Activated T-cell treated with anti-CD3 and anti-CD28 coated beads, Interleukin-2, amount 50 U/mL, for 72 hours (primary cell): ENCODE measurements at places on chromosomes 2 and 18. TPM values are rescaled to one million over a fixed set of nuclear protein-coding genes. Genes with fewer than 3 reads are reported as not detected.
A peak's percentile ranks its signal among the peaks of the same experiment; 100 is the strongest.

GRCh38 chr2:164756773-164757172 lies 84.8 kb downstream of the COBLL1 start:
- DNase-seq: no peak

DNA sequence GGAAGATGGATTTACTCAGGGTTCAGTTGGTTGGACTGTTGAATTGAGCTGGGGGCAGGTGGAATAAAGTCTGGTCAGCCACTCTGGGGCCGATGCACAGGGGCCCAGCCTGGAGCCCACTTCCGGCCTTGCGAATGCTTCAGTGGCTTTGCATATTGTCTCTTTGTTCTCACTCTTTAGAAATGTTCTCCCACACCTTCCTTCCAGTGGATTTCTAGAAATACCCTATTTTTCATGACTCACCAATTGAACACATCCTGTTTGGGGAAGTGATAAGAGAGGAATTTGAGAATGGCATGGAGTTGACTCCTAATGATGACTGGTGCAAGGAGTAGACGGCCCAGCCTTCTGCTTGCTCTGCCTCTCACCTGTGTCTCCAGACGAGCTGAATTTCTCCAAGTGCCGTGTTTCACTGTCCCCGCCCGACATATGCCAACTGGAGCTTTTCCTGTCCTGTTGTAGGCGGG lies 28.1 kb downstream of the ASAP2 start:
- DNase-seq: no peak

DNA sequence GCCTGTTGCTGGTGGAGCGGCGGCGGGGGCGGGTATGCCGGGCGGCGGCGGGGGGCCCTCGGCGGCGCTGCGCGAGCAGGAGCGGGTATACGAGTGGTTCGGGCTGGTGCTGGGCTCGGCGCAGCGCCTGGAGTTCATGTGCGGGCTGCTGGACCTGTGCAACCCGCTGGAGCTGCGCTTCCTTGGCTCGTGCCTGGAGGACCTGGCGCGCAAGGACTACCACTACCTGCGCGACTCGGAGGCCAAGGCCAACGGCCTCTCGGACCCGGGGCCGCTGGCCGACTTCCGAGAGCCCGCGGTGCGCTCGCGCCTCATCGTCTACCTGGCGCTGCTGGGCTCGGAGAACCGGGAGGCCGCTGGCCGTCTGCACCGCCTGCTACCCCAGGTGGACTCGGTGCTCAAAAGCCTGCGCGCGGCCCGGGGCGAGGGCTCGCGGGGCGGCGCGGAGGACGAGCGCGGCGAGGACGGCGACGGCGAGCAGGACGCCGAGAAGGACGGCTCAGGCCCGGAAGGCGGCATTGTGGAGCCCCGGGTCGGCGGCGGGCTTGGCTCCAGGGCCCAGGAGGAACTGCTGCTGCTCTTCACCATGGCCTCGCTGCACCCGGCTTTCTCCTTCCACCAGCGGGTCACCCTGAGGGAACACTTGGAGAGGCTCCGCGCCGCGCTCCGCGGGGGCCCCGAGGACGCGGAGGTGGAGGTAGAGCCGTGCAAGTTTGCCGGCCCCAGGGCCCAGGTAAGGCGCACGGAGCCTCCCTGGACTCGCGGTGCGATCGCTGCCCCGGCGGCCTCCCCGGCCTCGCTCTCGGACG lies 1.0 kb downstream of the ZCCHC2 start:
- peak; percentile 69 for DNase-seq

The ACADL gene
- total RNA-seq: not detected

DNA sequence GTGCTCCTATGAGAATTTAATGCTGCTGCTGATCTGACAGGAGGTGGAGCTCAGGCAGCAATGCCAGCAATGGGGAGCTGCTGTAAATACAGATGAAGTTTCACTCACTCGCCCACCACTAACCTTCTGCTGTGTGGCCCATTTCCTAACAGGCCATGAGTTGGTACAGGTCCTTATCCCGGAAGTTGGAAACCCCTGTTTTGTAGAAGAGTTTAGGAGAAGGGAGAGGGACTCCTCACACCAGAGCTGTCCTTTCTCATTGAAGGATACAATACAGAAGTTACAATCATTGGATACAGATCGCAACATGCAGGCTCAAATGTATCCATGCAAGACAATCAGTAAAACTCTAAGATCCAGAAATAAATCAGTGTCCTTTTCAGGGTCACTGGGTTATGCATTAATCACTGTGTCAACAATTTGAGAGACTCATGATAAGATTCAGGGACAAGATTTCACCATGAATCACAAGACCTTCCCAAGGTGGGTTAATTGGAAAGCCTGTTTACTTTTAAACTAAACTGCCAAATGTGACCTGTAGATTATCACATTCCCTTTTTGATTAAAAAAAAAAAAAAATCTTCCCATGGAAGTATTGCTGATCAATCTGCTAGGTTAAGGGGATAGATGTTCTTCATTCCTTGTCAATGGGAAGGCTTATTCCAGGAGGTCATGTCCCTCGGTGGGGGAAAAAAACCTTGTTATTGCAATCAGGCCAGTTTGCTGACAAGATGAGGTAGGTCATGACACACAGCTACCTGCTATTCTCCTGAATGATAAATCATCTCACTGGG lies 97.2 kb downstream of the SP100 start:
- DNase-seq: no peak

- no peak for DNase-seq
Observed at GRCh38 chr2:6769346-6769745, 96.4 kb downstream of the CMPK2 start.

DNA sequence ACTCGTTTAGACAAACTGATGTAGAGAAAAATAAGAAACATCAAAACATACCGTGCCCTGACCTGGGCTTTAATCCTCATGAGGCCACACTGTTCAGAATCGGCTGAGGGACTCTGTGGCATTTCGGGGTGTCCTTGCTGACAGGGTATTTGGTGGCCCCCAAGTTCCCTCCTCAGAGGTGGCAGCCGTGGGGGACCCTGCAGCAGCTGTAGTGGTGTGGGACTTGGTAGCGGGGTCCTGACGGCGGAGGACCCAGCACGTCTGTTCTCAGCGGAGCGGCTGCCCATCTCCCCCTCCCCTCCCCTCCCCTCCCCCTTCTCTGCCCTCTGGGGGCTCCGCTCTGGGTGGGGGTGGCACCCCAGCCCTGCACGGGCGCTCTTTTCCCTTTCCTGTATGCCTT lies 18.4 kb downstream of the KCNG2 start:
- no peak for DNase-seq

The BCL11A gene
- total RNA-seq: 1.2 TPM

DNA sequence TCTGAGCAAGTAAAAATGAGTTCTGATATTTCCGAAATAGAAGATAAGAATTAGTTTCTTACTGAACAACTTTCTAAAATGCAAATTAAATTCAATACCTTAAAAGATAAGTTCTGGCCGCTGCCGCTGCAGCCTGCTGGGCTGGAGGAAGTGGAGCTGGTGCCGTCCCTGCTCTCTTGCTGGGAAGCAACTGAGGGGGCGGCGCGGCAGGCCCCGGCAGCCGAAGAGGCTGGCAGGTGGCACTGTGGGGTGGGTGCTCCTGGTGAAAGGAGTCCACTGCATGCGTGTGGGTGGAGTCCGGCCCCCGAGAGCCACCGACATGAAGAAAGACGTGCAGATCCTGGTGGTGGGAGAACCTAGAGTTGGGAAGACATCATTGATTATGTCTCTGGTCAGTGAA lies 89.5 kb upstream of the ZNF519 start:
- no peak for DNase-seq

DNA sequence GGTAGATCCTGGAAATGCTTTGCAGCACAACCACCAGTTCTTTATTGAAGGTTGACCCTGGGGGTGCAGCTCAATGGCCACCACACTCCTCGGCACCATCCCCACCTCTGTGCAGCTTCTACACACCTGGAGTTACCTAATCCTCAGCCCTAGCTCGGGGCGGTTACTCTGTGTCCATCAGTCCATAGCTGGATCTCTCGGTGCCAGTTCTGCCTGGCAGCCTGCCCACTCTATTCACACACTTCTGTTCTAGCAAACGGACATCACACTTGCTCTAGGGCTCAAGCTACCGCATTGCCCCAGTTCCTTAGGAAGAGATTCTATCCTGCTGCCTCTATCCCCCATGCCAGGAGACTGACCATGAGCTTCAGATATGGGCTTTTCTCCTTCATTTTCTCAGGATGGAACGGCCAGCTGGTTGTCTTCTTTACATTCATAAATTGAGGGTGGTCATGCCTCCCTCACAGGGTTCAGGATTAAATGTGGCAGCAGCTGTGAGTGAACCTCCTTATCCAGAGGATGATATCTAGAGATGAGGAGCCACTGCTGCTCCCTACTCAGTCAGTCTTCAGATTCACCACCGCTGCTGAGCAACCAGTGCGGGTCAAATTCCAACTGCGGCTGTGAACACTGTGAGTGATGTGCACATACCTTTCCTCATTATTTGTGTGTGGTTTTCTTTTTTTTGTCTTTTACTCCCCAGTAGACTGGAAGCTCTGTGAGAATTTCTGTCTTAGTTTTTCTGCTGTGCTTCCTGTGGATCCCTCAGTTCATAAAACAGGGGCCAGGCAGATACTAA lies 66.9 kb upstream of the TRIB2 start:
- no peak for DNase-seq

DNA sequence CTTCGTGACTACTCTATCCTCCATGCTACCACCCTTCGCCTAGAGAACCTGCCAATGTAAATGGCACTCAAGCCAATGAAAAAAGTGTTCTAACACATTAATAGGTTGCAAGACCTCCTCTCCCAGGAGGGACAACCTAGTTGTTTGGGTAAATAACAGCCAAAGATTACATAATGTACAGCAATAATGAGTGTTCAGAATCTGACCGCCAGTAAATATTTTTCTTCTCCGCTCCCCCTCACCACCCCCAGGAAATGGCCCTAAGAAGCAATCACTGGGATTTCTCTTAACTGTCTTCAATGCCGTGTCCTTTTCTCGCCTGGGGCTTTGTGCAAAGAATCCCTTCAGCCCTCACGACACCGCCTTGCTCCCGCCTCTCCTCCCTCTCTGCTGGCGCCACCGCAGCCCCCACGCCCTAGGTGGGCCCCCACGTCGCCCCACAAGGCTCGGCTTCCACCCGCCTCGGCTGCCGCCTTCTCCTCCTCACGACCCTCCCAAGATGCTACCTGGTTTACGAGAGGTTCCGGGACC lies 458 bp downstream of the HYCC2 start:
- no peak for DNase-seq

- no peak for DNase-seq
Observed at GRCh38 chr2:149926149-149926548, 338.6 kb upstream of the MMADHC start.

DNA sequence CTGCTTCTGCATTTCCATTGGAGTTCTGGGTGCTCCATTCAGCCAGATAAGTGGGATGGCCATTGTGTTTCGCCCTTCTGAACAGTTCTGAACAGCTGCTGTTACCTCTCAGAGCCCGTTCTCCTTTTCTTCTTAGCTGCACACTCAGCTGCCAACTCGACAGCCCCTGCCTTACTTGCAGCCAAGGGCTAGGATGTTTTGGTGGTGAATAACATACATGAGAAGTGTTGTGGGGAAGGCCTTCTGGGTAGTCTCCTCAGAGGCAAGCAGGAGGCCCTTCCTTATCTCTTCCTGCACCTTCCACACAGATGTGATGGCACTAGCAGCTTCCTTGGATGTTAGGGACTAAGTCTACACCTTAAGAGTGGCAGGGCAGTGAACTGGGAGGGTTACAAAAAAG lies 138.4 kb upstream of the NOSTRIN start:
- no peak for DNase-seq

DNA sequence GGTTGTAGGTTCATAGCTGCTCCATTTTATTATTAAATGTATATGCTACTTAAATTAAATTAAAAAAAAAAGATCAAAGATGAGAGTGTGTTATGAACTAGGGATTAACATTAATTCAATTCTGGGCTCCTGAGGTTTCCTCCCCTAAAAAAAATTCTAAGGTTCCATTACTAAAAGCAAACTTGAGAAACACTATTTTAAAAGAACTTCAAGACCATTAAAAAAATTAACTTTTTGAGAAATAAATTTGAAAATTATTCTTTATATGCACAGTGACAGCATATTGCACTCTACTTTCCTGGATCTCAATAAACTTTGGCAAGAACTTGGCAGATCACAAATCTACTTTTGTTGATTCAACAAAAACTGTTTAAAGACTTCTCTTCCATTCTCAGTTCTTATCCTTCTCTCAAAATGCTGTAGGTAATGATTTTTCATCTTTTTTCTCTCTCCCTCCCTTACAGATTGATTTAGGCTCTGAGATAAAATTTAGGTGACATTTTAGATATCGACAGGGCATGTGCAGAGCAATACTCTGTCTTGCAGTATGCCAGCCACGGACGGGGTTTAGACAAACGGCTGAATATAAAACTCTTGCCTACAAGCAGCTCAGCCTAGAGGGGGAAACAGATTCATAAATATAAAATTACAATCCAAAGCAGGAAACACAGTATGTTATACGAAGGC lies 592 bp upstream of the MARS2 start:
- DNase-seq: no peak

DNA sequence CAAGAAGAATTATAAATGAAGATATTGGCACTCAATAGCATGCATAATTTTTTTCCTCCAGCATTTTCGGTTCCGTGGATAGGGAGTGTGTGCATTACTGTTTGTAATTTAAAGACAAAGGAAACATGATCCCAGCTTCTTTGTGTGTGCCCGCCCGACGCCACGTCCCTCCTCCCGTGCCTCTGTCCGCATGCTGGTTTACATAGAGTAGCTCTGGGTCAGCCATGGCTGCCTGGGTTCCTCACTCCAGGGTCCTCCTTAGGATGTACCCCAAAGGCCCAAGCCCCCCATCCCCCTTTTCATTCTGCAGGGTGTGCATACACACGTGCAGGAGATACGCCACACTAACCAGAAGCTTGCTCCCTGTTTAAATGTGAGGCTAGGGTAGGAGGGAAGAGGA lies 214.7 kb downstream of the KLHL29 start:
- no peak for DNase-seq

DNA sequence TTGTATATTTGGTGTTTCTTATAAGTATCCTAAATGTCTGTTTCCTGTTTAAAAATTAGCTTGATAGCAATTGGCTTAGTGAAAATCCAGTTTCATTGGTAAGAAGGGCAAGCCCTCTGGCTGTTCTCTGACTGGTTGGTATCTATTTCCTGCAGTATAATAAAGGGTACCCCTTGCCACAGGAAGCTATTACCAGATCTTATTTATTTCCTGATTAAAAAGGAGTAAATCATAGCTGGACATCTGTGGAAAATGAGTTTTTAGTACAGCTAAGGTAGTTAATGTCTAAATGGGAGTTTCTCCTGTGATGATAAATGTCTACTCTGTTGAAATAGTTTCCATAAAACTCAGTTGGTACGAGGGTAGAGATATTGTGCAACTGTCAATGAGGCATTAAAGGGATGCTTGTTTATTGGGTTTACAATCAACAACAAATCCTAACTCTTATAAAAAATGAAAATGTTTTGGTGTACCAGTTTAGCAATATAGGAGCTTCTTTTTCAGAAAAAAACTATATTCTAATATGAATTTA lies 58.7 kb downstream of the FASTKD2 start:
- no peak for DNase-seq

- no peak for DNase-seq
Observed at GRCh38 chr2:204604061-204604460, 58.8 kb downstream of the PARD3B start.

The MAP2 gene
- total RNA-seq: 0.97 TPM

The CD8B gene
- 79.3 TPM for total RNA-seq

The GEN1 gene
- 35.2 TPM for total RNA-seq
